ENCODE measurements at places on chromosomes 5 and 9. TPM values are rescaled to one million over a fixed set of nuclear protein-coding genes. Genes with fewer than 3 reads are reported as not detected.

The CDX1 gene
- not detected for total RNA-seq

The NRG2 gene
- 1.3 TPM for total RNA-seq

The C9orf153 gene
- 1.4 TPM for total RNA-seq

The IL3 gene
- total RNA-seq: not detected

The NMUR2 gene
- not detected for total RNA-seq

The ITK gene
- total RNA-seq: 4.8 TPM

The TLR4 gene
- 37.2 TPM for total RNA-seq

The CEMIP2 gene
- 101 TPM for total RNA-seq

- DNase-seq: no peak
These were observed 35.1 kb downstream of the TDRD7 start for GRCh38 chr9:97447001-97447400.

GRCh38 chr5:107519900-107520354 is 150.8 kb downstream of the EFNA5 start:
- no peak for DNase-seq

DNA sequence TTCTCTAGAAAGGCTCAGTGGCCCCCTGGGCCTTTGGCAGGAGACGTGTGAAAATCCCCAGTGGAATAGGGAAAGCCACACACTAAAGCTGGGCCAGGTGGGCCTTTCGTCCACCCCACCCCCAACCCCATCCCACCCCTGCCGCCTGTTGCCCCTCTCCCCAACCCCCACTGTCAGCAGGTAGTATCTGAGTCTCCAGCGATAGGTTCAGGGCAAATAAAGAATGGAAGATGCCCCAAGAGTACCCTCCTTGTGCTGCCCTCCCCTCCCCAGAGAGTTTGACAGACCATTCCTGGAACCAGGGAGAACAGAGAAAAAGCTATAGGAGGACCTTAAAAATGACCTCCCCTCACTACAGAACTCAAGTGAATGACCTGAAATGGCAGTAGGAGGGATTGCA is 36.7 kb upstream of the UBE2D2 start:
- no peak for DNase-seq

DNA sequence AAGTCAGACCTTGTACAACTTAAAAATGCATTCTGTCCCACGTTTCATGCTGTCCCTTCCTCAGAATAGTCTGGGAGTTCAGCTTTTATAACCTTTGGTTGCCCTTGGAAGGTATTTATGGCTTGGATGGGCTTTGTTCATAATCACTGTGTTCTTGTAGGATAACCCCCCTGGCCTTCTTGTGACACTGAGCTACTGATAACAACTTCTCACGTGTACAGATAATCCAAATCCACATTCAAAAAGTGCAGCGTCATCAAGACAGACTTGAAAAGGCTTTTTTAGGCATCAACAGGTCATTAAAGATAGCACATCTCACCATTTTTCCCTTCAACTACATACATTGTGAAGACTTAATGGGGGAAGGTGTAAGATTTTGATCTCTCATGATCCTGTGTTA is 42.0 kb downstream of the SLC1A3 start:
- no peak for DNase-seq

- no peak for DNase-seq
These were observed 617.6 kb downstream of the TLR4 start for GRCh38 chr9:118321788-118322187.

DNA sequence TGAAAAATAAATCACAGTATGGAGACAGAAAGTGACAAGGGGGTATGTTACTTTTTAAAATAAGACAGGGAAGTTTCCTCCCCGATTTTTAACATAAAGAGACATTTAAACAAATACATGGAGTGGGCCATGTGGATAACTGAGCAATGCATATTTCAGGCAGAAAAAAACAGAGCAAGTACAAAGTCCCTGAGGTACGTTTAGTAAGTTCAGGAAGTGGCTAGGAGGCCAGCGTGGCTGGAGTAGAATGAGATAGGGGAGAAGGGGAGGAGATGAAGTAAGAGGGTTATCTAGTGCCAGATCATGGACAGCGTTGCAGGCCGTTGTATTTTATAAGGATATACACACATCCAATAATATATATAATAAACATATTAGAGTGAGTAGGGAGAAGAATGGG is 84.2 kb upstream of the ELL2 start:
- no peak for DNase-seq

- DNase-seq: no peak
These were observed 48.9 kb downstream of the TBCA start for GRCh38 chr5:77727190-77727589.

DNA sequence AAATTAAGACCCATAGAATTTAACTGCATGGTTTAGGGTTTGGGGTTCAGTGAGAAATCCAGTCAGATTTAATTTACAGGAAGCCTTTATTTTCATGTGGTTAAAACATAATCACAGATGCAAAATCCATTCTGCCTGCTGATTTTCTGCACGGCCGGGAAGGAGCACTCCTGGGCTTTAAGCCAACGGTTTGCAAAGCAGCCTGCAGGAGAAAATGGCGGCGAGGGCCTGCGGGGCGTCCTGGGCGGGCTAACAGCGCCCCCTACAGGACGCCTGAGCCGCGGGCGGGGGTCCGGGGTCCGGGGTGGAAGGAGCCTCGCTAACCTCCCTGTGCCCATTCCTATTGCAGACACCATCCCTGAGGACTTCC is 47.6 kb downstream of the THBS4 start:
- peak; percentile 78 for DNase-seq

- peak; percentile 59 for DNase-seq
These were observed 18.2 kb downstream of the S100Z start for GRCh38 chr5:76867827-76868693.

DNA sequence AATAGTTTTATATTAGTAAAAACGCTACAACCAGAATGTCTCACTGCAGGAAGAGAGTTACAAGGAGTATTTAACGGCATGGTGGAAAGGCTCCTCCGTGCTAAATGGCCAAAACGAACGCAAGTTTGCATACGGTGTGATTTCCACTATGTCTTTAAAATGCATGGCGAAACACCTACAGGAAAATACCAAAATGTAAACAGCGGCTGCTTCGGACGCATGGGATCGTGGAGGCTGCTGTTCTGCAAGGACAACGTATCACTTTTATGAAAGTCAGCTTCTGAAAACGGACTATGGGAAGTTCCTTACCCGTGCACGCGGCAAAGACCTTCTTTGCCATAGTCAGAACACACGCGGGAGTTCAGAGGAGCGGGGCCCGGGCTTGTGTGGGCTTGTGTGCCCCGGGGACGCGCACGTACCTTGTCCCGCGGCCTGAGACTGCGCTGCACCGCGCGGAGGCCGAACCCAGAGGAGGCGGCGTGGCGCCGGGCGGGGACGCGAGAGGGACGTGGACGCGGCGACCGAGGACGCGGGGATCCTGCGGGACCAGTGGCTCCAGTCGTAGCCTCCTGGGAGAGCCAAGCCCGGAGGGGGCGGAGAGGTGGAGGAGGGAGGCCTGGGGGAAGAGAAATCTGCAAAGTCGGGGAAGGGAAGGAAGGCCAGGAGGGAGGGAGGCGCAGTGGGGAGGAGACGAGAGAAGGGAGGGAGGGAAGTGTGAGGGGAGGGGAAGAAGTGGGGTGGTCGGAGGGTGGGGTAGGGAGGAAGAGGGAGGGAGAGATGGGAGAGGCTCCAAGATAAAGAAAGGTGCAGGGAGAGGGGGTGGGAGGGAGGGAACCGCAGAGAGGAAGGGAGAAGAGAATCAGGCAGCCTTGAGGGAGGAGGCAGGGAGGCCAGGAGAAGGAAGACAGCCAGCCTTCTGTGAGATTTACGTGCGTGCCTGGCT is at the start of gene CMBL:
Gene CMBL, minus strand, starts transcription at position 697 of the 943 bp plus-strand sequence. CDS start 17,140 bp downstream, outside the sequence.
- peak; percentile 65 for DNase-seq

GRCh38 chr5:59366784-59367183 is 526.7 kb downstream of the PDE4D start:
- no peak for DNase-seq

DNA sequence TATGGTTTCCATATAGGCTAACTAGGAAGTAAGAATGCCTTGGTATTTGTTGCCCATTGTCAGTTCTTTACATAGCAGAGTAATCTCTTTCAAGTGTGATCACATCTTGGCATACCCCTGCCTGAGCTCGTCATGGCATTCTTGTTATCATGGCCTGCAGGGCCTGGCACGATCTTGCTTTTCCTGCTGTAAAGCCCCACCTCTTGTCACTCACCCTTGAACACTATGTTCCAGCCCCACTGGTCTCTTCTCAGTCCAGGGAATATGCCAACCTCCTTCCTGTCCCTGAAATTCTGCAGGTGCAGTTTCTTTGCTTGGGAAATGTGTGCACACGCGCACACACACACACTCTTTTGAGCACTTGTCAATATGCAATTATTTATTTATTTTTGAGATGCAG is 250.2 kb upstream of the DMRT1 start:
- no peak for DNase-seq

DNA sequence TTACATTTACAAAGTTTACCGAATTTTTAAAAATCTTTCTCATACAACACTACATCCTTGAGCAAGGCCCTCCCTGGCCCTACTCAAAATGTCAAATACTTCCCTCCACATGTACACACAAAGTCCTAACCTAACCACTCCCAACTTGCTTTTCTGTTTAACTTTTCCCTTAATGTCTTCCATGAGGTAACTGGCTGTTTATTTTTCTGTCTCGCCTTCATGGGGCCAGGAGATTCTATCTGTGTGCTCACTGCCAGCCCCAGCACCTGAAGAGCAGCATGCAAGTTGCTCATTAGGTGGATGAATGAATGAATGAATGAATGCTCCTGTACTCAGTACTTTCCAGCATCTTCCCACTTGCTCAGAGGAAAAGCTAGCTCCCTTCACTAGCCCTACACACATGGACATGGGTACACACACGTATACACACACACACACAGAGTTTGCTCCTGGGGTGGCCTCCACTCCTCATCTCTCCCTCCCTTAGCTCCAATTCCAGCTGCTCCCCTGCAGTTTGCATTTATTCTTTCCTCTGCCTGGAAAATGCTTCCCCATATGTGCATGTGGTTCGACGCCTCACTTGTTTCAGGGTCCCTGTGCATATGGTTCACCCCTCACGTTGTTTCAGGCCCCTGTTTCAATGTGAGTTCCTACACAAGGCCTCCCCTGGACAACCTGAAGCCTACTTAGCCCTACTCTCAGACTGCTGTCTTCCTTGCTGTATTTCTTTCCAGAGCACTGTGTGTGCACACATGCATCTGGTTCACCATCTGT is 165.2 kb downstream of the ROR2 start:
- no peak for DNase-seq

- no peak for DNase-seq
These were observed 9.6 kb upstream of the NTNG2 start for GRCh38 chr9:132152231-132152630.

GRCh38 chr9:98877311-98877710 is 66.4 kb upstream of the COL15A1 start:
- no peak for DNase-seq

- DNase-seq: no peak
These were observed 5.1 kb upstream of the SSBP2 start for GRCh38 chr5:81756016-81756415.
